Activated T-cell treated with anti-CD3 and anti-CD28 coated beads for 48 hours (primary cell): ENCODE measurements at places on chromosomes 1 and 21.

GRCh38 chr21:46163380-46163779 is 8.0 kb upstream of the FTCD start:
- no peak for DNase-seq

DNA sequence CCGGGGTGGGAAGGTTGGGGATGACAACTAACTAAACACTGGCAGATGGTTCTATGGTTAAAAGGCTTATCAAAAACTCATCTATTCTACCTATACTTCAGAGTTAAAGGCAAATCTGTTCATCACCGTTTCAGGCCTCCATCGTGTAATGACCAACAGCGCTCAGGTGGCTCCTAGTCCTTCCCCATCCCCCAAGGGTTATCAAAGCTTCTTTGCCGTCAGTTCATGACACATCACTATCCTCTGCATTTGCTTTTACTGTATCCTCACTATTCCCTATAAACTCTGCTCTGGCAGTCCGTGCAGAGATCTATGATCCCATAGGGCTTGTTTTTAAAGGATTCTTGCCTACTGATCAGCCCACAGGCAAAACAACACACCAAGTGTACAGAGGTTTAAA is 8.2 kb downstream of the HMGN1 start:
- DNase-seq = no peak

GRCh38 chr1:58580186-58580585 is 3.1 kb upstream of the TACSTD2 start:
- DNase-seq = no peak

DNA sequence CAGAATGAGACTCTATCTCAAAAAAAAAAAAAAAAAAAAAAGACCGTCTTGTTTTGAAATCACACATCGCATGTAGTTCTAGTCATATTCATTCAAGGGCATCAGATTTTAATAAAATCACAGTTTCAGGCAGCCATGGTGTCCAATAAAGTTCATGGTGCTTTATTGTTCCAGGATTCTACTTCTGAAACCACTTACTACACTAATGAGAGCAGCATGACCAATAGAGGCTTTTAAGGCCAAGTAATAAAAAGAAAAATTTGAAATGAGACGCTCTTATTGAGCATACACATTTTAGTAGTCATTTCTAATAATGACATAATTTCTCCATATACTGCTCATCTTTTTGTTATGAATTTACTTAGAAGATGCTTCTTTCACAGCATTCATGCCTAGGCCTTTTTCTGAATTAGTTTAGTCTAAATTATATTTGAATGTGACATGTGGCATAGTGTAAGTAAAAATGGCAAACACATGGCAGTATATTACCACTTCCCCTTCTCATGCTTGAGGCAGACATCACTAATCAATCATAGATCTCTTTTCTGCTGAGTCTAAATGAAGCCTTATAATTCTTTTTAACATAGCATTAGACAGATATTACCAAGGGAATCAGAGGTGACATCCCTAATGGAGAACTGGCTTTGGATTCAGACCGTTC is 18.5 kb downstream of the NTMT2 start:
- no peak for DNase-seq

DNA sequence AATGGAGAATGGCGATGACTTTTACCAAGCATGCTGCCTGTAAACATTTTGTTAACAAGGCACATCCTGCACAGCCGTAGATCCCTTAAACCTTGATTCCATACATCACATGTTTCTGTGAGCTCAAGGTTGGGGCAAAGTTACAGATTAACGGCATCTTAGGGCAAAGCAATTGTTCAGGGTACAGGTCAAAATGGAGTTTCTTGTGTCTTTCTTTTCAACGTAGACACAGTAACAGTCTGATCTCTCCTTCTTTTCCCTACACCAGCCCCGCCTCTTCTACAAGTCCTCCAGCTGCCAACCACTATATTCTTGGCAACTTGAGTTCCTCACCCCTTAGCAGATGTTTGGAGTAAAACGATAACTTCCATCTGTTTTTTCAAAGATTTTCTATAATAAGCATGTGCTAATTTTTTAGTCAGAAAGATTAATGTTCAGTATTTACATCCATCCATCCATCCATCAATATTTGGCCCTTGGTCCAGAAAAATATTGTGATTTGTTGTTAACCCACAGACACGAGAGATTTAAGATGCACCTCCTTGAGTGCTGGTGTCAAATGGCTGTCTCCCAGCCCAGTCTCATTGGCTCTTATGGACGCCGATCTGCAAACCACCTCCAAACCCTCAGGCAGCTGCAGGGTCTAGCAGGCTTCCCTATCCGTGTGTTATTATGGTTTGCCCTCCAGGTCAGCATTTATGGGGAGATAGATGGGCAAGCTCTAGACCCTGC is 3.8 kb downstream of the DNALI1 start:
- no peak for DNase-seq

DNA sequence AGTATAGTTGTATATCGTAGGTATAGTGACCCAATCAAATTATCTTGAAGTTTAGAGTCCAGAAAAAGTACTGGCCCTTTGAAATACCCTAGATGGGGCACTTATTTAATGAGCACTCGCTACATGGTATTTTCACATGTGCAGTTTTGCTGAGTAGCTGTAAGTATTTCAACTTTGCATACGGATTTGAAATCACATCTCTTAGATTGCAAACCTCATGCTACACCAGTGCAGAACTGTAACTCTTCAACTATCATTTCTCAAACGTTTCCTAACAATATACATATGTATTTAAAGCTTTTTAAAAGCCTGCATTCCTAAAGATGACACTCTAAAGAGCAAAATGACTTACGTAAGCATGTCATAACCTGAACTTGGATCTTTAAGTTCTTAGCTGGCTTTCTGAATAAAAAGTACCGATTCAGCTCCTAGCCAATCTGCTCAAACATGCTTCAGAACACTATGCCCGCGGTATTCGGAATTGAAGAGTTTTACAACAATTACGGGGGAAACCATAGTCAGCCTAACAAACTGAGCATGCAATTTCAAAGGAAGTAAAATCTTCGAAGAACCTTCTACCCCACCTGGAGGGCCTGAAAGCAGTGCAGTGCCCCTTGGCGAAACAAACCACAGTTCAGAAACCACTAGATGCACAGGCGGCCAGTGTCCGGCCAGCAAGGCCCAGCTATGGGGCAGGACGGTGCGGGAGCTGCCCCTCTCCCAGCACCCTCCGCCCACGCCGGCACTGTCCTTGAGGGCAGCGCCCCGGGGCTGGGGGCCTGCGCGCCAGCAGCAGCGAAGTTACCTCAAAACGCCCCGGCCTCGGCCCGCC is 863 bp downstream of the FH start:
- DNase-seq = no peak

DNA sequence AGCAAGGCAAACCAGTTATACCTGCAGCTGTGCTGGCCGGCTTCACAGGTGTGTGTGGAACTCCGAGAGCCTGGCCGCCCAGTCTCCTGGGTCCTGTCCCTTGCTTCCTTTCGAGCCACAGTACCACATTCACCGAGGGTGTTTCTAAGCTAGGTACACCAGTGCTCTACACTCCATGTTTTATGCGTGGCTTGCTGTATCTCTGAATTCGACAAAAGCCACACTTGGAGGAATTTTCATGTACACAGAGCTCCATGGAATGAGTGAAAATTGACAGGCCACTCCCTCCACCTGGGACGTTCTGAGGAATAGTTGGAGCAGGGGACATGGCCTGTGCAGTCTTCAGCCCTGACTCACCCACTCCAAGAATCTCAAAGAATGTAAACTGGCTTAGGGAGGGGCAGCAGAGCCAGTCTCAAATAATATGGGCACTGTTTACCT is 14.0 kb downstream of the ETS2 start:
- no peak for DNase-seq

- no peak for DNase-seq
Measured at GRCh38 chr1:36465731-36466369, 1.7 kb upstream of the MRPS15 start.

DNA sequence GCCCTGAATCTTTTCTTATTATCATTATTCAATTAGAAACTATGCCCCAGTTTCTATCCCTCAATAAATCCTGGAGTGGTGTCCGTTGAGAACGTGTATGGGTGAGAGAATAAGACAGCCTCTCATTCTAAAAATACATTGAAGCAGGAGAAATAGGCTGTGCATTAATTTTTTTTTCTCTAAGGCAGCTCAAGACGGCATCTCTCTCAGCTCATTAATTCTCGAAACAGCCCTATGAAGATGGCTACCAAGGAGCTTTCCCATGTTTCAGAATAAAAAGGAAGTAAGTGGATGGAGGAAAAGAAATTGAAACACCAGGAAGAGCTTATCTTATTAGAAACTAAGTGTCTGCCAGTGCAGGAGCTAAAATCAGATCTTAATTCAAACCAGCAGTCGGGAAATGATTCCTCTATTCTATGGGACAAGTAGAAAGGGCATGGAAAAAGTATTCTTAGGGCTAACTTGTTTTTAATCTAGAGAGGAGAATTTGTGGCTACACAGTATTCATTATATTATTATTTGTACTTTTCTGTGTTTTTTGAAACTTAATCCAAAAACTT is 347.1 kb upstream of the PLD5 start:
- no peak for DNase-seq

DNA sequence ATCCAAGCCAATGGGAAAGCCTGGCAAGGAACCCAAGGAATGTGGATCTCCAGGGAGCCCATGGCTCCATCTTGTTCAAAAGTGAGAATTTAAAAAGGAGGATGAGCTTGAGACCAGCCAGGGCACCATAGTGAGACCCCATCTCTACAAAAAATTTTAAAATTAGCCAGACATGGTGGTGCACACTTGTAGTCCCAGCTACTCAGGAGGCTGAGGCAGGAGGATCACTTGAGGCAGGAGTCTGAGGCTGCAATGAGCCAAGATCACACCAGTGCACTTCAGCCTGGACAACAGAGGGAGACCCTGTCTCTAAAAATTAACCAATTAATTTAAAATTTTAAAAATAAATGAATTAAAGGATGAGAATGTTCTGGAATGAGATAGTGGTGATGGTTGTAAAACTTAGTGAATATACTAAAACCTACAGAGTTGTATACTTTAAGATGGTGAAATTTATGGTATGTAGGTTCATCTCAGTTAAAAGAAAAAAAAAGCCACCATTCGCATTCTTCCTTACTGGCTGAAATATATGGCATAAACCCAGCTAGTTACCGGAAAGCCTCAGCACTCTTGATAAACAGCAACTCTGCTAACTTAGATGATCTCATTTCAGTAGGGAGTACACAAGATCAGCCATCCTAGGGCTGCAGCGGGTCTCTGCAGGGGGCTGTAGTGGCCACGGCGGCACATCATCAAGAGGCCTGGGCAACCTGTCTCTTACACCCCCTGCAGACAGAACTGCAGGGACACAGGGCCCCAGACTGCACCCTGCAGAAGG is 48.3 kb upstream of the H6PD start:
- no peak for DNase-seq

DNA sequence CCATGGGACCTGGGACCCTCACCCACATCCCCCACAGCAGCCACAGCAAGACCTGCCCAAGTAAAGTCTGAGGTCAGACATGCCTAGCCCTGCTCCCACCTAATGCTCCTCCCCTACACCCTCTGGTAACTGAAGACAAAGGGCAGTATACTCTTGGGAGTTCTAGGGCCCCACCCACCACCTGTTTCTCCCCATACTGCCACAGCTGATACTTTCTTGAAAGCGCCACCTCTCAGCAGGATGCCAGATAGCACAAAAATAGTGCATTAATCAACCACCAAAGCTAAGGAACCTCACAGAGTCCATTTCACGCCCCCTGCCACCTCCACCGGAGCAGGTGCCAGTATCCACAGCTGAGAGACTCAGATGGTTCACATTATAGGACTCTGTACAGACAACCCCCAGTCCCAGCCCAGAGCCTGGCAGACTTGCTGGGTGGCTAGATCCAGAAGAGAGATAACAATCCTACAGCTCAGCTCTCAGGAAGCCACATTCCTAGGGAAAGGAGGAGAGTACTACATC is 238.1 kb downstream of the LRRC40 start:
- no peak for DNase-seq
